ENCODE measurements at places on chromosomes 7 and 10. TPM values are rescaled to one million over a fixed set of nuclear protein-coding genes. Genes with fewer than 3 reads are reported as not detected.

GPR26 gene
- not detected for total RNA-seq

PCDH15 gene
- total RNA-seq = 17.4 TPM

SFTPD gene
- total RNA-seq = not detected

NOS3 gene
- 6.1 TPM for total RNA-seq

ANXA8 gene
- not detected for total RNA-seq

DNA sequence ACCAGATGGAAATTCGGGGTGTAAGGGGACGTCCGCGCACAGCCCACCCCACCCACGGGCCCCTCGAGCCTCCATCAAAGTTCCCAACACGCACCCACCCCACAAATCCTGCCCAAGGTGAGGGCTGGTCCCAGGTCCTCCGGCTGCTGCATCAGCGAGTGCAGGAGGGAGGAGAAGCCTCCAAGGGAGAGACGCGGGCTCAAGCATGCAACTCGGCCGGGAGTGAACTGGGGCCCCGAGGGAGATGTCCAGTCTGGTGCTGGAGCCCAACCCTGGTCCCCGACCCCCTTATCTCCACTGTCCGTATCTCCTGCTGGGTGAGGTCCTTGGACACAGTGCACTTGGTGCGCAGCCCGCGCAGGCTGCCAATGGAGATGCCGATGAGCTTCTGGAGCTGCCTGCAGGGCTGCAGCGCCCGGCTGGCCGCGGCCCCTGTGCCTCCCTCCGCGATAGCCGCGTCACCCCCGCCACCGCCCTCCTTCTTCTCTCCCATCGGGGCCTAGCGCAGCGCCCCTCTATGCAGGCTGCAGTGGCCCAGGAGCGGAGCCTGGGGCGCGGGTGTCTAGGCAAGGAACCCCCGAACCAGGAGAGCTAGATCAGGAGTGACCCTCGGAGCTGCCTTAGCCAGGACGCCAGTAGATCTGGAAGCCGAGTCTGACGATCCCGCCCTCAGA is 489.2 kb downstream of the ZNF33B start:
- no peaks in the 10 kb centered on the region for H3K27me3 ChIP-seq
- DNase-seq = no peak
- H3K4me3 ChIP-seq = no peak overlapping the region
- no peaks in the 10 kb centered on the region for H3K4me1 ChIP-seq
- H3K27ac ChIP-seq = no peak overlapping the region

- H3K4me1 ChIP-seq = no peaks in the 10 kb centered on the region
- H3K4me3 ChIP-seq = no peak overlapping the region
- no peak for DNase-seq
- no peaks in the 10 kb centered on the region for H3K36me3 ChIP-seq
Observed at GRCh38 chr7:17205910-17206309, 92.5 kb upstream of the AHR start.

DNA sequence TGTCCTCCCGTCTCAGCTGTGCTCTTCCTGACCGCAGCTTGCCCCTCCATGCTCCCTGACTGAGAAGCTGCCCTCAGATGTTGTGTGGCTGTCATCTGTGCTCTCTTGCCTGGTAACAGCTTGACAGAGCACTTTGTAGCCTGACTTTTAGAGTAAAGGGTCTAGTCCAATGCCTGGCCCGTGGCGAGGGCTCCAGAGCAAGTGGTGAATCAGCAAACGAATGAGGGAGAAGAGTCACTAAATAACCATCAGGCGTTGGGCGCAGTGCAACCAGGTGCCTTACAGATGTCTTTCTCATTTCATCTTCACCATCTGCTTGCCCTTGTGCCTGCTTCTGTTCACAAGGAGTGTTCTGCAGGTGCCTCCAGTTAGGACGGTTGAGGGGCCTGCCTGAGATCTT is 45.6 kb downstream of the MKI67 start:
- H3K36me3 ChIP-seq = no peaks in the 10 kb centered on the region
- H3K27ac ChIP-seq = no peak overlapping the region
- H3K4me3 ChIP-seq = no peak overlapping the region
- peaks cover 9% of the 10 kb centered on the region for H3K4me1 ChIP-seq

DNA sequence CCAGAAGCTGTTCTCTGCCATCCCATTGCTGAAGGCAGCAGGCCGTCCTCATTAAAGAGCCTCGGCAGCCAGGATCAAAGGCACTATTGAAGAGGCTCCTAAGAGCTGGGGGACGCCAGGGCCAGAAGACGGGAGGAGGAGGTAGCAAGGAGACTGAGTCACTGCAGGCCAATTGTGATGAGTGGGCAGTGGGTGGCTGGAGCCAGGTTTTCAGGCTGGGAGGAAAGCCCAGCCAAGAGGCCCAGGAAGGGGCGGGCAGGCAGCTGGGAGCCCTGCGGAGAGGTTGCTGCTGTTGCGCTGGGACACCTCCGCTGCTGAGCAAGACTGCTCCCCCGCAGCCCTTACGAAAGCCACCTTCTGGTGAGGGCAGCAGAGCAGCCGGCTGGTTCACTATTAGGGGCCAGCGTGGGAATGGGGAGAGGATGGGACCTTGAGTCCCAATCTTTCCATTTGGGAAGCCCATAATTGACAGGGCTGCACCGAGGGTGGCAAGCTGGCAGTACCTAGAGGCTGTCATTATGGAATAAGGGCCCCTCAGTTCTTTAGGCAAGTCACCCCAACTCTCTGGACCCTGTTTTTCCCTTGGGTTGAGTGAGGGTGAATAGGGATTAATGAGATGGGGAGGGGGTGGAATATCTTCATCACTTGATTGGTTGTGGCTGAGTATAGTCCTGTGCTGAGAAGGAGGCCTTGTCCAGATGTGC is 48.4 kb downstream of the UNC5B start:
- H3K27ac ChIP-seq = no peak overlapping the region
- no peaks in the 10 kb centered on the region for H3K36me3 ChIP-seq
- H3K27me3 ChIP-seq = peaks cover 15% of the 10 kb centered on the region
- no peak for DNase-seq
- peaks cover 31% of the 10 kb centered on the region for H3K4me1 ChIP-seq

GRCh38 chr10:49300140-49300974 is 1.4 kb downstream of the C10orf71 start:
- no peaks in the 10 kb centered on the region for H3K36me3 ChIP-seq
- no peak for DNase-seq
- H3K4me3 ChIP-seq = no peak overlapping the region
- H3K27ac ChIP-seq = no peak overlapping the region
- H3K4me1 ChIP-seq = peaks cover 27% of the 10 kb centered on the region

DNA sequence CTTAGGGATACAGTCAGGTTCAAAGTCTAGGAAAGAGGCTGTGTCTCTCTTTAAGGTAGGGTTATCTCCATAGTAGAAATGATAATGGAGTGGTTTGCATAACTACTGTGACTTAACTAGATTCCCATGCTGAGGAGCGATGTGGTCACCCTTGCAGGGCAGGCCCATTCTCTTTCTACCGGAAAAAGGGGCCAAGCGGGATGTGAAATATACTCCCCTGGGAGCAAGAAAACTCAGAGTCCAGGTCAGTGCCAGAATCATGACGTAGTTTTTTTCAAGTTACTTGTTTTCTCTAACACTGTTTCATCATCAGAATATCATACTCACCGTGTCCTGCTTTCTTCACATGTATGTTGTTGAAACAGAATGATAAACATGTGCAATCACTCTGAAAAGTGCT is 649.0 kb upstream of the ANKRD30A start:
- H3K27ac ChIP-seq = no peak overlapping the region
- no peak for DNase-seq
- no peaks in the 10 kb centered on the region for H3K4me1 ChIP-seq

DNA sequence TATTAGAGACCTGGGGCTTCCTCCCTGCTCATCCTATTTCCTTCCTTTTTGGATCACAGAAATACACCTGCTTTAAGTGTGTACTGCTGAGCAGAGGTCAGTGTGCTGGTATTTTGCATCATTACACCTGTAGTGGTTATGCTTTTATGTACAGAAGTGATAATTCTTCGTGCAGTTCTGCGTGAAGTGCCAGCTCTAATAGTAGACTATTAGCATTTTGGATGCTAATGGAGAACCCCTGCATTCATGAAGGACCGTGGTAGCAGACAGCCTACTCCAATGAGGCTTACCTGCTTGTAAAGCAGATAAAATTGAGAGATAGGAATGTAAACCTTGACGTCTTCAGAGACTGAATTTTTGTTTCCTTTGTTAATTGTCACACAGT is 114.3 kb downstream of the CDK14 start:
- no peak overlapping the region for H3K4me3 ChIP-seq
- H3K4me1 ChIP-seq = peaks cover 43% of the 10 kb centered on the region
- no peaks in the 10 kb centered on the region for H3K36me3 ChIP-seq
- no peak overlapping the region for H3K27ac ChIP-seq
- no peak for DNase-seq
- no peaks in the 10 kb centered on the region for H3K27me3 ChIP-seq

DNA sequence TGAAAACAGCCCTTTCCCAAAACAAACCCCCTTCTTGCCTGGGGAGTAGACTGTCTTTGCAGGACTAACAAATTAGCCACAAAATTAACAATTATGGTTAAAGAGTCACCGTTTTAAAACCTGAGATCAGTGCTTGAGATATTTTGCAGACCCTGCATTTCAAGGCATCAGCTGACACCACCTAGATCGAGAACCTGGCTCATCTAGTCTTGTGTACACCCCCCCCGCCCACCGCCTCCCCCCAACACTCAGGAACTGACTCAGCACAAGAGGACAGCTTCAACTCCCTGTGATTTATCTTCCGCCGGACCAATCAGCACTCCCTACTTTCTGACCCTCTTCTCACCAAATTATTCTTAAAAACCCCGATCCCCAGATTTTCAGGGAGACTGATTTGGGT is 737.1 kb downstream of the PHTF2 start:
- DNase-seq = no peak
- H3K36me3 ChIP-seq = peaks cover 23% of the 10 kb centered on the region
- no peak overlapping the region for H3K27ac ChIP-seq
- H3K27me3 ChIP-seq = no peaks in the 10 kb centered on the region
- no peak overlapping the region for H3K4me3 ChIP-seq
- H3K4me1 ChIP-seq = peaks cover 6% of the 10 kb centered on the region

DNA sequence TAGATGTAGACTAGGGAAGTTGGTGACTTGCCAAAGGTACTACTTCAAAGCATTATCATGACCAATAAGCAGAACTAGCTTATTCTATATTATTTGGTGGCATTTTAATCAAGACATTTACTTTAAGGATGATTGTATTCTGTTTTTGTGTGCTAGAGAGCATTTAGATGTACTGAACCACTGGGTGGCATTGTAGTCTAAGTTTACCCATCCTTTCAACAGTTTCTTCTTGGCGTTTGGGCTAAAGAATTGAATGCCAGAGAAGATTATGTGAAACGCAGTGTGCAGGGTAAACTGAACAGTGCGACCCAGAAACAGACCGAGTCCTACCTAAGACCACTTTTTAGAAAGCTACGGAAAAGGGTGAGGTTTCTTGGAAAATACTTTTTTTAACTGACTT is 26.8 kb downstream of the PRPF18 start:
- no peaks in the 10 kb centered on the region for H3K27me3 ChIP-seq
- no peak overlapping the region for H3K27ac ChIP-seq
- H3K36me3 ChIP-seq = peaks cover 11% of the 10 kb centered on the region
- peak; percentile 5 for DNase-seq
- H3K4me1 ChIP-seq = peaks cover 25% of the 10 kb centered on the region
- no peak overlapping the region for H3K4me3 ChIP-seq

- no peaks in the 10 kb centered on the region for H3K4me1 ChIP-seq
- no peak for DNase-seq
- H3K36me3 ChIP-seq = no peaks in the 10 kb centered on the region
- no peak overlapping the region for H3K4me3 ChIP-seq
- no peak overlapping the region for H3K27ac ChIP-seq
Observed at GRCh38 chr10:102984086-102984485, 66.0 kb downstream of the CNNM2 start.

GRCh38 chr7:64045301-64046040 is at the start of gene ZNF727:
TSS of gene ZNF727 (plus strand) at chr7:64045434. CDS start at chr7:64045622, 188 bp downstream.
- peaks cover 10% of the 10 kb centered on the region for H3K36me3 ChIP-seq
- H3K4me1 ChIP-seq = no peaks in the 10 kb centered on the region
- no peaks in the 10 kb centered on the region for H3K27me3 ChIP-seq

GRCh38 chr10:33982995-33983394 is 648.5 kb upstream of the NRP1 start:
- peaks cover 22% of the 10 kb centered on the region for H3K4me1 ChIP-seq
- no peaks in the 10 kb centered on the region for H3K36me3 ChIP-seq
- H3K27me3 ChIP-seq = no peaks in the 10 kb centered on the region
- peak overlapping the region; percentile 5 for H3K27ac ChIP-seq
- H3K4me3 ChIP-seq = no peak overlapping the region

DNA sequence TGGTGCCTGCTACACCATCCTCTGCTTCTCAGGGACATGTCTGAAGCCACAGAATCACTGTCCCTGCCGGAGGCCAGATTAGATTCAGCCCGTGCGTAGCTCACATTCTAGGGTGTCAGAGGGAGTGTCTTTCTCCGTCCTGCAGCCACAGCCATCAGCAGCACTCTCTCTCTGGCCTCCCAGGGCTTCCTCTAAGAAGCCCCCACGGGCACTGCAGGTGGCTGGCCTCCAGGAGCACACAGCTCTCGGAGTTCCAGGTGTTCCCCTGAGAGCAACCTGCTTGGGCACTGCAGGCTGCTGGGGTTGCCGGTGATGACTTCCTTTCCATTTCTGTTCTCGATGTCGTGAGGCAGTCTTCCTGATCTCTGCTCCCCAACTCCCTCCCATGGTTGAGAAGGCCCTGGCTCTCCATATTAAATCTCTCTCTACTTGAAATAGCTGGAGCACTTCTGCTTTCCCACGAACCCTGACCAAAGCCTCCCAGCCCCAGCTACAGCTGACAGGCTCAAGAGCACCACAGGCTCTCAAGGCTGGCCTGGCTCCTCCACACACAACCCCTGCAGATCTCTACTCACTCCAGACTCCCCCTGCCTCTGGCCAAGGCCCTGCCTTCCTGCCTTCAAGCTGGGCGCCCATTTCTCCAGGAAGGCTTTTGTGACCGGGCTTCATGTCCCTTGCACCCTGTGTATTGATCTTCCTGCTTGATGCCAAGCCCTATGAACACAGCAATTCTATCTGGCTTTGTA is 49.0 kb upstream of the TMEM72 start:
- H3K4me1 ChIP-seq = peaks cover 46% of the 10 kb centered on the region
- no peak for DNase-seq
- H3K27me3 ChIP-seq = peaks cover 20% of the 10 kb centered on the region
- no peaks in the 10 kb centered on the region for H3K36me3 ChIP-seq

DNA sequence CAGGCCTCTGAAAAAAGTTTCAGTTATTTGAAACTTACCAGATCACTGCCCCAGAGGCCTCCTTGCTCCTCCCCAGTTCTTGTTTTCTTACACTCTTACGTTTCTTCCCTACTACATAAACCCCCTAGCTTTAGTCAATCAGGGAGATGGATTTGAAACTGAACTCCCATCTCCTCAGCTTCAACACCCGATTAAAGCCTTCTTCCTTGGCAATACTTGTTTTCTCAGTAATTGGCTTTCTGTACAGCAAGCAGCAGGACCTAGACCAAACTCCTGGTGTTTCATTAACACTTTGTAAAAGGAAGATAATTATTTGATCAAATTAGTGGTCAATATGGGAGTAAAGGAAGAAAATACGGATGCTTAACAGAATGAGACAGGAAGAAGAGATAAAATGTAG is 870.4 kb downstream of the PCDH15 start:
- H3K27me3 ChIP-seq = no peaks in the 10 kb centered on the region
- DNase-seq = no peak
- no peak overlapping the region for H3K27ac ChIP-seq
- H3K36me3 ChIP-seq = peaks cover 19% of the 10 kb centered on the region

Data from neural crest cell (in vitro differentiated cells).